H9 (cell line): ENCODE measurements at places on chromosomes 3 and 15. TPM values are rescaled to one million over a fixed set of nuclear protein-coding genes. Genes with fewer than 3 reads are reported as not detected.
A peak's percentile ranks its signal among the peaks of the same experiment; 100 is the strongest.

- peak; percentile 98 for DNase-seq
Measured at GRCh38 chr3:134364061-134364935, 9.9 kb downstream of the AMOTL2 start.

- no peak for DNase-seq
Measured at GRCh38 chr3:184565421-184566211, 4.0 kb downstream of the EPHB3 start.

The KBTBD13 gene
- total RNA-seq: not detected in 2 replicates

DNA sequence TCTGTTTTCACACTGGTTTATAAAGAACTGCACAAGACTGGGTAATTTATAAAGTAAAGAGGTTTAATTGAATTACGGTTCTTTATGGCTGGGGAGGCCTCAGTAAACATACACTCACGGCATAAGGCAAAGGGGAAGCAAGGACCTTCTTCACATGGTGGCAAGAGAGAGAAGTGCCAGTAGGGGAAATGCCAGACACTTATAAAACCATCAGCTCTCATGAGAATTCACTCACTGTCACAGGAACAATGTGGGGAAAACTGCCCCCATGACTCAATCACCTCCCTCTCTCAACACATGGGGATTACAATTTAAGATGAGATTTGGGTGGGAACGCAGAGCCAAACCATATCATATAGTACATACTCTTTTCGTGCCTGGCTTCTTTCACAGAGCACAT lies 42.4 kb downstream of the MAP2K1 start:
- no peak for DNase-seq

DNA sequence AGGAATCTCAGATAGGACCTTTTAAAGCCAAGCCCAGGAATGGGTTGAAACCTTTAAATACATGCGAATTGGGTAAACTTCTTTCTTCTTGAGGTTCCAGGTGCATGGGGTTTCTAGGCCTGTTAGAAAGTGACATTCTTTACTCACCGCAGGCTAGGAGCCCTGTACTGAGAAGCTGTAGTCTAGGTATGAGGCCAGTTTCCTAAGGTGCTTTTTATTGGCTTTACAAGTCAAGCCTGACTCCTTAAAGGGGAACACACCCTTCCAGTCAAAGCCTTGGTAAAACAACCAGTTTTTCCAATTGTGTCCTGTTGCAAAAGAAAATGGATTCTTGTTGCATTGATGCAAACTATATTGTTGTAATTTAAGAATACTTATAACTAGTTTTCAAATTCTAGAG lies 76.1 kb upstream of the ATP11B start:
- DNase-seq: no peak

- DNase-seq: no peak
Measured at GRCh38 chr3:23655749-23656148, 150.0 kb upstream of the UBE2E1 start.

- no peak for DNase-seq
Measured at GRCh38 chr15:52180851-52181450, 10.2 kb downstream of the GNB5 start.

The KLHL24 gene
- total RNA-seq: 17.2 and 17.7 TPM in 2 replicates

- no peak for DNase-seq
Measured at GRCh38 chr3:100403362-100404249, 2.3 kb downstream of the LNP1 start.

GRCh38 chr3:126983653-126984390 lies 907 bp downstream of the PLXNA1 start:
- DNase-seq: peak; percentile 77

DNA sequence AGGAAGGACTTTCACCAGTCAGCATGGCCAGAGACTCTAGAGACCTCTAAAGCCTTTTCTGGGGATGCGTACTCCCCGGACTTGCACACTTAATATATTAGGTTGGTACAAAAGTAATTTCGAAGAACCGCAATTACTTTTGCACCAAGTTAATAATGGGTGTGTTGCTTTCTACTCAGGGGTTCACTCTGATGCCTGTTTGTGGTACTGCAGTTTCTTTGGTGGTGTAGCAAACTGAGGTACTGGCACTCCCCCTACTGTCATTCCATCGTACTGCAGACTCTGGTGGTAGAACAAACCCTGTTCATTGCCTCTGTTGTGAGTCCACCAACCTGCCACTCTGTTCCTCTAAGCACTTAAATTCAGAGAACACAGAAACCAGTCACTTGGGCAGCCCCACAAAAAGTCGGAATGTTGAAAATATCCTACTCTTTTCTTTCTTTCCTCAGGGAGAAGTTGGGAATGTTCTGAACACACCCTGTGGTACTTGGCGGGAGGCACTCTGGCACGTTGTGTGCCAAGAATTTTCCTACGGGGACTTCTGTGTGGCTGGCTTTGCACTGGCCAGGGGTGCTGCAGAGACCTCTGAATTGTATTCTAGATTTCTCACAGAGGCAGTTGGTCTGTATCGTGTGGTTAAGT lies 46.3 kb downstream of the GABRG3 start:
- peak; percentile 83 for DNase-seq

The MEX3B gene
- total RNA-seq: 10.4 and 11.0 TPM in 2 replicates
